ENCODE measurements at places on chromosomes 2 and 18.

DNA sequence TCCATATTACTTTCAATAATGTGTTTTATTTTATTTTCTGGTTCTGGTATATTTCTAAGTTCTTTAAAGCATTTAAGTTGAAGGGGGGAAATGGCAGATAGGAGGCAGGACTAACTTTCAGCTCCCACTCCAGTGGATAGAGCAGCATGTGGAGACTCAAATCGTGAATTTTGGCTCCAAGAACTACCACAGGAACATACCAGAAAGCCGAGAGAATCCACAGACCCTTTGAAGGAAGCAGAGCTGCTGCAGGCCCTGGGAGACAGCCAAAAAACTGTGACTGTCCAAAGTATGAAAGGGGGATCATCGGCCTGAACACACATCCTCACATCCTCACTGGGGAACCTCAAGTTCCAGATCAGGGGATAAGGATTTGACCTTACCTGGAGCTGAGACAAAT, 207.6 kb upstream of the VWC2L start:
- DNase-seq, result peak; percentile 6

- DNase-seq, result no peak
Observed at GRCh38 chr2:112636605-112637288, 9.0 kb upstream of the SLC20A1 start.

DNA sequence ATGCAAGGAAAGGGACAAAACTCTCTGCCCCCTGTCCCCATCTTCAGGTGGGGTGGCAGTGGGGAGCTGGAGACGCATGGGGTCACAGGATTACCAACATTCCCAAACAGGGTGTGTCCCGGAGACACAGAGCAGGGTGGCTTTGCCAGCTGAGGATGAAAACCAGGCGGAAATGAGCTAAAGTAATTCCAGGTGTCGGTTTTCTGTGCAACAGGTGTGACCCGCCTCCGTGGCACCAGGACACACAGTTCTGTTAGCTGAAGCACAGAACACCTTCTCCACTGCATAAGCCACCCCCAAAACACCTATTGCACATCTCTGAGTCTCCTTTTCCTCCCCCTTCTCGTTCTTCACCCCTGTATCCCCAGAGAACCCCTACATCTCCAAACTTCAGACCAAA, 122.7 kb upstream of the GLI2 start:
- no peak for DNase-seq

DNA sequence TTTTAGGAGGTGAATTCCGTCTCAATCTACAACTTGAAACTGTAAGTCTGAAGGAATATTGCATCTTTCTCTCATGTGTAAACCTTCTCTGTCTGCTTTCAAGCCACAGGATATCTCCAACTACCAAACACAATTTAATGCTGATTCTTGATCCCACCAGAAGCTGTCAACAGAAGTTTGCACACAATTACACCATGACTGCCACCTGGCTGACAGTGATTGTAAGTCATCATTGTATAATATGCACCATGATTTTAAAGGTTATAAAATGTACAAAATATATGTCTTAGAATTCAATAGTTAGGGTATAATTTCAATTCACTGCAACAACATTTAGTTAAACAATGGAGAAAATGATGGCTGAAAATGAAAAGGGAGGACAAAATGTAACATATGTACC, 18.4 kb downstream of the PREPL start:
- peak; percentile 20 for DNase-seq

DNA sequence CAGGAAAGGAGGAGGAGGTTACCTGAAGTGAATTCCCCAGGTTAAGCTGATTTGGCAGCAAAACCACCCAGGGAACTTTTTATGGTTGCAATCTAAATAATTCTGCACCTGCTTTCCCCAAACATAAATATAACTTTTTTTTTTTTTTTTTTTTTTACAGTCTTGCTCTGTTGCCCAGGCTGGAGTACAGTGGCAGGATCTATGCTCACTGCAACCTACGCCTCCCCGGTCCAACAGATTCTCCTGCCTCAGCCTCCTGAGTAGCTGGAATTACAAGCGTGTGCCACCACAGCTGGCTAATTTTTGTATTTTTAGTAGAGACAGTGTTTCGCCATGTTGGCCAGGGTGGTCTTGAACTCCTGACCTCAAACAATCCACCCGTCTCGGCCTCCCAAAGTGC, 16.1 kb upstream of the PPP1CB start:
- no peak for DNase-seq

GRCh38 chr18:39149211-39149806, 1583.7 kb upstream of the CELF4 start:
- DNase-seq, result peak; percentile 4

- no peak for DNase-seq
Observed at GRCh38 chr2:106095478-106096298, 98.4 kb downstream of the UXS1 start.

Data from fibroblast of mammary gland (primary cell).